ENCODE measurements at places on chromosomes 7 and 10. TPM values are rescaled to one million over a fixed set of nuclear protein-coding genes. Genes with fewer than 3 reads are reported as not detected.

- no peak for DNase-seq
These were observed 5.0 kb upstream of the PRKAR1B start for GRCh38 chr7:732094-732541.

GRCh38 chr10:133388973-133389818, 4.8 kb upstream of the MTG1 start:
- no peak for DNase-seq

GRCh38 chr7:28083164-28083997, 97.2 kb downstream of the JAZF1 start:
- DNase-seq = no peak

GRCh38 chr10:110273474-110273873, 31.2 kb downstream of the SMNDC1 start:
- no peak for DNase-seq

DNA sequence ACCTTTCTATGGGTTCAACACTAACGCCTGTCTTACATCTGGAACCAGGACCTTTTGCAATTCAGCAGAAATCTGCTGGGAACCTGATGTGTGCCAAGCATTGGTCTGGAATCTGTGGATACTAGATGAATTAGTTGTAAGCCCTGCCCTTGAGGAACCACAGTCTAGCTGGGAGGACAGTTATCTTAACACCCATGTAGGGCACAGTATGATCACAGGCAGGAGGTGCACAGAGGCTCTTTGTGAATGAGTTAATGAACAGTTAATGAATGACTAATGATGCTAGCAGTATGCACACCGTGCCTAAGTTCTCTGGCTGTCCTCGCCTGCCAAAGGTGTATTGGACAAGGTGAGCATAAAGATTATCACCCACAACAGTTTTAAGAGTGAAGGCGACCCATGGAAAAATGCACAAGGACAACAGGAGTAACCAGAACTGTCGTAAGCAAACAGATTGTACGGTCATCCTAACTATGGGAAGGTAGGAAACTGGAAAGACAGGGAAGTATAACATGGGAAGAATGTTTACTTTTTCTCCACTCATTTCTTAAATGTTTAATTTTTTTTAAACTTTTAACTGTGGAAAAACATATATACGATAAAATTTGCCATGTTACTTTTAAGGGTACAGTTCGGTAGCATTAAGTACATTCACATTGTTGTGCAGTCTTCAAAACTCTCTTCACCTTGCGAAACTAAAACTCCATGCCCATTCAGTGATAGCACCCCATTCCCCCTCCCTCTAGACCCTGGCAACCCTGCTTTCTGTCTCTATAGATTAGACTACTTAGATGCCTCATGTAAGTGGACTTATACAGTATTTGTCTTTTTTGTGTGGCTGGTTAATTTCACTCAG, 139.9 kb downstream of the CXCL12 start:
- DNase-seq = no peak

GRCh38 chr7:120475994-120476393, 203.0 kb downstream of the KCND2 start:
- no peak for DNase-seq

DNA sequence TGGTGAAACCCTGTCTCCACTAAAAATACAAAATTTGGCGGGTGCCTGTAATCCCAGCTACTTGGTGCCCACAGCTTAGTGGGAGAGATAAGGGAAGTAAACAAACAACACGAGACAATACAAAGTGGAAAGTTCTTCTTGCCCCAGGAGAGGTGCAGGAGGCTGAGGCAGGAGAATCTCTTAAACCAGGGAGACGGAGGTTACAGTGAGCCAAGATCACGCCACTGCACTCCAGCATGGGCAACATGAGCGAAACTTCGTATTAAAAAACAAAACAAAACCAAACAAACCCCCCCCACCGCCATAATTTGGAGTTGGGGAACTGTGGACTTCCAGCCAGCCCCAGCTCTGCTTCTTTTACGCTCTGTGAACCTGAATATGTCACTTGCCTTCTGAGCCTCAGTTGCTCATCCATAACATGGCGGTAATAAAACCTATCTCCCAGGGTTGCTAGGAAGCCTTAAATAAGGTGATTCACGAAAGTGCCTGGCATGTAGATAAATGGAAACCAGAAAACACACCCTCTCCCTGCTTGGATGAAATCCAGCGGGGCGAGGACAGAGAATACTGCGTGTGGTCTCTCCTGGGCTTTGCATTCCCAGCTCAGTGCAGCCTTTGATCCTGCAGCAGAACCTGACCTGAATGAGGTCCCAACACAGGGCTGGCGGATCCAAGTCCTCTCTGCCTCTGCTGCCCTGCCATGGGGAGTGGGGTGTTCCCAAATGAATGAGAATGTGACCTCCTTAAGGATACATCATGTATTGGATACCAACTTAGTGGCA, 10.2 kb downstream of the MLXIPL start:
- DNase-seq = no peak

GRCh38 chr7:158633055-158633956, 45.7 kb upstream of the PTPRN2 start:
- no peak for DNase-seq

DNA sequence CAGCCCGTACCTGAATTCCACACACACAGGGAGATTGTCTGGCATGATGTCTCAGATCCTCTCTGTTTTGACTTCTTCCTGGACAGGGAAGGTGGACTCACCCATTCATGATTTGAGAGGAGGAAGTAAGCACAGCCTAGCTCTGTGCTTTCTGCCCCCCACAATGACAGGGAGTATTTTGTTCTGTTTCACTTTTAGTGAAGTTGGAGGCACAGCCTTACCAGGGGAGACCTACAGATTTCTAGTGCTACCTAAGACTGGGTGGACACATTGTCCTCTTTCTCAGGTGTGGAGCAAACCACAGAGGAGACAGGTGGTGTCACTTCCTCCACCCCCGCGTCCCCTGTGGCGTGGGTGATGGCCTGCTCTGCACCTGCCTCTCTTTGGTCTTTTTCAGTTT, 408.6 kb upstream of the PFKP start:
- DNase-seq = no peak

GRCh38 chr10:93408783-93409182, 73.4 kb downstream of the MYOF start:
- DNase-seq = no peak

DNA sequence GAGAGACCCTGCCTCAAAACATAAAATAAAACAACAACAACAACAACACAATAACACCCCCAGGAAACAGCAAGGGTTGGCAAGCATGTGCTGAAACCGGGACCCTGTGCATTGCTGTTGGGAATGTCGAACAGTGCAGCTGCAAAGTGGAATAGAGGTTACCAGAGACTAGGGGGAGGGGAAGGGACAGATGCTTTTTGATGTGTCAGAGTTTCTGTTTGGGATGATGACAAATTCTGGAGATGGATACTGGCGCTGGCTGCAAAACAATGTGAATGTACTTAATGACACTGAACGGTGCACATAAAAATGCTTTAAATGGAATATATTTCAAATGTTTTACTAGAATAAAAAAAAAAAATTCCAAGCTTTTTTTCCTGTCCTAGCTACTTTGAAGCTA, 241.8 kb downstream of the TEX36 start:
- DNase-seq = no peak

GRCh38 chr7:151351027-151351426, 9.4 kb downstream of the NUB1 start:
- no peak for DNase-seq

GRCh38 chr7:29843726-29844125, 37.4 kb downstream of the WIPF3 start:
- DNase-seq = no peak

GRCh38 chr10:17348501-17349349, 105.7 kb downstream of the ST8SIA6 start:
- peak; percentile 22 for DNase-seq

Gene OR9A2
- polyA plus RNA-seq = not detected

Gene KIF11
- polyA plus RNA-seq = 35.4 TPM

Gene CALCR
- polyA plus RNA-seq = 1.2 TPM

Gene PRF1
- 0.96 TPM for polyA plus RNA-seq

Gene CFAP43
- 16.0 TPM for polyA plus RNA-seq

Gene SPAM1
- not detected for polyA plus RNA-seq

Gene SKIDA1
- polyA plus RNA-seq = 13.2 TPM

Gene EGFR
- polyA plus RNA-seq = 19.4 TPM

Gene GCK
- polyA plus RNA-seq = 2.4 TPM

Measured in left renal pelvis (tissue), 4 donors.